ENCODE measurements at places on chromosomes 12 and 14.

GRCh38 chr14:52079239-52079959, 10.5 kb upstream of the NID2 start:
- no peak for DNase-seq

DNA sequence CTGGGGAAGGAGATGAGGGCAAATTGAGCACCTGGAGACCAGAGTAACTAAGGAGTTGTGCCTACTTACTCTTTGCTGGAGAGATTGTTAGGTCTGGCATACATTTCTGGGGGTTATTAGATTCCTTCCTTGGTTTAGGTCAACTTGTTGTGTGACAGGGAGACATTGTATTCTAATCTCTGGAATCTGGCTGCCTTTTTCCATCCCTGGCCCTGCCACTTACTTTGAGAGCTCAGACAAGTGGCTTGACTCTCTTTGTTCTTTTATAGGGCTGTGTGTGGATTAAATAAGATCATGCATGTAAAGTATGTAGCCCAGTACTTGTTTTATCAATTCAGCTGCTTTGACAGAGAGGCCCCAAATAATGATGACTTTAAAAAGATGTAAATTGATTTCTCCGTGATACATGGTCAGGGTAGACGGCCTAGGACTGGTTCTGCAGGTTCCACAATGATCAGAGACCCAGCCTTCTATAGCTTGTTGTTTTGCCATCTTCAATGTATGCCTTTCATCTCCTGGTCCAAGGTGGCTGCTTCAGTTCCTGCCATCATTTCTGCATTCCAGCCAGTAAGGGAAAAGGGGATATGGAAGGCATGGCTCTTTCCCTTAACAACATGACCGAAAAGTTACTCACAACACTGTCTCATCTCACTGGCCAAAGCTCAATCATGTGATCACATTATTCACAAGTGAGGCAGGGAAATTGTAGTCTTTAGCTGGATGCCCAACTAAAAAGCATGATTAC, 72.6 kb downstream of the CHST11 start:
- no peak for DNase-seq

DNA sequence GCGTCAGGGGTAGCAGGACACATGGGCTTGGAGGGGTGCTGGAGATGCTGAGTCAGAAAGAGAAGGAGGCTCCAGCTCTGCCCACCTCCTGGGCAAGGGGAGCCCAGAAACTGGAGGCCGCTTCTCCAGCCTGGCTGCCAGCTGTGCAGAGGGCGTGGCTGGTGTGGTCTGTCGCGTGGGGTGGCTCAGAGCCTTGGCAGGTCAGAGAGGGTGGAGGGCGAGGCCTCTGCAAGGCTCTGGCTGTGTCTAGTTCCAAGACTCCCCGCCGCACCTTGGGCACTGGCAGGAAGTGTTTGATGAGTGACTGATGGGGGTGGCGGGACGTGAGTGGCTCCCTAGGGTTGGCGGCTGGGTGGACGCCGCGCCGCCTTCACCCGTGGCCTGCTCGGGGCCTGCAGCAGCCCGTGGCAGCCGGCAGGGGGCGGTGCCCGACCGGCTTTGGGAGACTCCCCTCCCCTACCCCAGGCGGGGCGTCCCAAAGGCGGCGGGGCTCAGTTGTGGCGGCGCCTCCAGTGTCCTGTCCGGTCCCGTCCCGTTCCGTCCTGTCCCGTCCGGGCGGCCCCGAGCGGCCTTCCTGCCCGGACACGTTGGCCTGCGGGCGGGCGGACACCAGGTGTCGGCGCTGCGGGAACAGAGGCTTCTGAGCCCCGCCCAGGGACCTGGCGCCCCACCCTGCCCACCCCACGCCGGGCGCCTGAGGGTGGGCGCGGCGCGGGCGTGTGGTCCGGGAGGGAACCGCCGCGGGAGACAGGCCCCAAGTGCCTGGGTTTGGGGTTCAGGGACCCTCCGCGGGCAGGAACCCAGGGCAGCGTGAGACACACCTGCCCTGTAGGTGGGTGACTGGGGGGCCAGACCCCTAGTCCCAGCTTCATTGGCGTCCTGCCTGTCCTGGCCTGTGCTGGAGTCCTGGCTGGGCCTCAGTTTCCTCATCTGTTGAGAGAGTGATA, 39.7 kb downstream of the KRT80 start:
- DNase-seq, result peak; percentile 54

DNA sequence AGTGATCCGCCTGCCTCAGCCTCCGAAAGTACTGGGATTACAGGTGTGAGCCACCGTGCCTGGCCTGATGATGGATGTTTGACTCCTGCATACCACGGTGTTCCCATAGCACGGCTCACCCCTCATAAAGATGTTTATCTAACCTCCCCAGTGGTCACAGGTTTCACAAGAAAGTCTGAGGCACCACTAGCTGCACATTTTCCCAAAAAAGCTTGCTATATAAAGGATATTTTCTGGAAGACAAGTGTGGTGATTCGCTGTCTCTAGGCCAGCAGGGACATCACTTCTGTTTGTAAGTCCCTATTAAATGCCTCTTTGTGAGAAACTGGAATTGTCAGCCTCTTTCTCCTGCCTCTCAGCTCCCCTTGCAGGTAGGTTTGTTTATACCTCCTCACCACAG, 18.3 kb downstream of the PLEK2 start:
- no peak for DNase-seq

GRCh38 chr12:20643822-20644221, 51.3 kb upstream of the SLCO1C1 start:
- no peak for DNase-seq

DNA sequence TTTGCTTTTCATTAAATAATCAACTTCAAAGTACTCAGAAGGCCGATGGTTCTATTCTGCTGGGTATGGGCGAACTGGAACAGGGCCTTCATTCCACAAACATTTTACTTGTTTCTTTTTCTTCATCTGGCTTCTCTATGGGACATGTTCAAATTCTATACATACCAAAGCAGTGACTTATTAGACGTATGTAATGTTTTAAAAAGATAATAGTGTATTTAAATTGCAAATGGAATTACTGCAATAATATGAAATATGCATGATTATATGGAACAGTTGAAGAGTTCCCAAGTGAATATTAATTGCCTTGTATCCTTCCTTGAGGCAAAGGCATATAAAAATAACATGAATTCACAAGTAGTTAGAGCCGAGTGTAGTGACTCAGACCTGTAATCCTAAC, 75.5 kb downstream of the FAR2 start:
- DNase-seq, result no peak

GRCh38 chr14:71856199-71856919, 75.9 kb upstream of the RGS6 start:
- DNase-seq, result no peak

GRCh38 chr14:68854421-68854820, 61.6 kb upstream of the ZFP36L1 start:
- DNase-seq, result no peak

DNA sequence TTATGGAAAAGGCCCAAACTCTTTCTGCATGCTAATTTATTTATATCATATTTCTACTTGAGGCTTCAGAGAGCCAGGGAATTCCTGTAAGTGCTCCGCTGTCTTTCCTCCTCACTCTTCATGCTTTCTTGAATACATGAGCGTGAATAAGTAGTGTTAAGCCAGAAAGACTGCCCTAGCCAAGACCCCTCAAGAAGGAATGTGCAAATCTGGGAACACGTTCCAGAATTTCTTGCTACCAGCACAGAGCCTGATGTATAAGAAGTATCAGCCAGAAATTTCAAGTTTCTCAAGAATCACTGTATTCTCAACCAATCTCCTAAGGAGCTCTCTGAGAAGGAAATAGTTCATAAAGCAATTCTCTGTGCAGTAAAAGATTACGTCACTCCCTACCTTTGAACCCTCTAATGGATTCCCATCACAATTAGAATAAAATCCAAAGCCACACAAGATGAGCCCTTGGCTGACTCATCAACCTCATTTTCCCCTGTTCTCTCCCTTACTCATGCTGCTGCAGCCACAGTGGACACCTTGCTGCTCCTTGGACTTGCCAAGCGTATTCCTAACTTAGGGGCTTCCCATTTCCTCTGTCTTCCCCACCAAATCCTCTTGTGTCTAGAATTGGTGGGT, 6.9 kb upstream of the TSPAN8 start:
- peak; percentile 88 for DNase-seq

GRCh38 chr12:55043542-55043941, 23.8 kb downstream of the NEUROD4 start:
- no peak for DNase-seq

DNA sequence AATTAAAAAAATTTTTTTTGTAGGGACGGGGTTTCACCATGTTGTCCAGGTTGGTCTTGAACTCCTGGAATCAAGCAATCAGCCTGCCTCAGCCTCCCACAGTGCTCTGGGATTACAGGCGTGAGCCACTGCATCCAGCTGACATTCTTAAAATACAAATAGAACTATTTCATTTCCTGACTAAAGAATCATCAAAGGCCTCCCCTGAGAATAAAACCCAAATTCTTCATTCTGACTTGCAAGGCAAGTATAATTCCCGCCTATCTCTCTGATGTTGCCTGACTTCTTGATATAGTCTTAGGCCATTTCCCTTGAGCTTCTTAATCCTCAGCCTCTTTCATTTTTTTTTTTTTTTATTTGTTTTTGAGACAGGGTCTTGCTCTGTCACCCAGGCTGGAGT, 4.4 kb upstream of the BICD1 start:
- DNase-seq, result no peak

- DNase-seq, result peak; percentile 55
These were observed 164.5 kb downstream of the SLC38A4 start for GRCh38 chr12:46661110-46661845.

- DNase-seq, result peak; percentile 82
These were observed 18.0 kb upstream of the NT5DC3 start for GRCh38 chr12:103858953-103859601.

GRCh38 chr12:25615119-25615518, 62.0 kb upstream of the LMNTD1 start:
- DNase-seq, result peak; percentile 10

DNA sequence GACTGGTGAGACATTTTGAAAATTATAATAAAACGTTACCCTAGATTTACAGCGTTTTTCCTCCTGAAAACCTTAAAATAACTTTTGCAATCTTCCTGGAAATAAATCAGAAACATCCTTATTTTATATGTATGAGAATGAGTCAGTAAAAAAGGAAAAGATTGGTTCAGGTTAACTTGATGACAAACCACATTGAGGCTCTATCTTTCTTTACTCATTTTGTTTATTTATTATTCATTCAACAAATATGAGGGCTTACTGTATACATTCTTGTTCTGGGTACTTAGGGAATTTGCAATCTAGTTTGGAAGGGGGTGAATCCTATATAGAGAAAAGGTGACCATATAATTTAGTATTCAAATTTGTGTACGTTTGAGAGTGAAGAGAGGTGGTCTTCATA, 156.6 kb downstream of the UNC79 start:
- DNase-seq, result no peak

GRCh38 chr12:71475280-71475679, 35.7 kb downstream of the LGR5 start:
- DNase-seq, result no peak

DNA sequence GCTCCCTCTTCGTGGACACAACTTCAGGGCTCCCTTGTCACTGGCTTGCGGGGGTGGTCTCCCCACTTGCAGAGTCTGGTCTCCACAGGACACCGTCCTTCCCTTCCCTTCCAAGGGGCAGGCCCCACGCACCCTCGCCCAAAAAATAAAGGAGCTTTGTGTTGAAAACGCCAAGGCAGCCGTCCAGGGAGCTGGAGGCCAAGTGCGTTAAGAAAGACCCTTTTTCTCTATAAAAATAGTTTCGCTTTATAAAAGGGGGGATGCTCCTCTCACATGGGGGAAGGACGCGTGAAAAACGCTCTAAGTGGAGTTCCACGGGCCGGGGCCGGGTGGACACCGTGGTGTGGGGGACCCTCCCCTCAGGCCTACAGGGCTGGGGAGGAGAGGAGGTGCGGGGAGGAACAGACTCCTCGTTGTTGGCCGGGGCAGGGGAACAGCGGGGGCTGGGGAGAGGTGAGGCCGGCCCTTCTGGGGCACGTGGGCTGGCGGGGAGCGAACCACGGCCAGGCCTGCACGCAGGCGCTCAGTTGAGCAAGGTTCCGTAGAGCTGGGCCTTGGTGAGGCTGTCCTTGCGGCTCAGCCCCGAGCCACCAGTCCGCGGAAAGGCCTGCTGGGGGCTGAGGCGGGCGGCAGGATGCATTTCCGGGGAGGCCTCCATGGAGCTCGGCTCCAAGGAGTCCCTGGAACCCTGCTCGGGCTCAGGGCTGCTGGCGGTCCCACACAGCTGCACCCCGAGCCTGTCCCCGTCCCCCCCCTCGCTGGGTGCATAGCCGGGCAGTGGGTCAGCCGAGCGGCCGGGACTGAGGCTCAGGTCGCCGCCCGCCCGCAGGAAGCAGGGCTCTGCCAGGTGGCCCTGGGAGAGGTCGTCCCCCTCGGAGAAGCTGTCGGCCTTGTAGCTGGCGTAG, 49.5 kb downstream of the BEGAIN start:
- no peak for DNase-seq

- DNase-seq, result no peak
These were observed 4.3 kb downstream of the BICD1 start for GRCh38 chr12:32110942-32111341.

DNA sequence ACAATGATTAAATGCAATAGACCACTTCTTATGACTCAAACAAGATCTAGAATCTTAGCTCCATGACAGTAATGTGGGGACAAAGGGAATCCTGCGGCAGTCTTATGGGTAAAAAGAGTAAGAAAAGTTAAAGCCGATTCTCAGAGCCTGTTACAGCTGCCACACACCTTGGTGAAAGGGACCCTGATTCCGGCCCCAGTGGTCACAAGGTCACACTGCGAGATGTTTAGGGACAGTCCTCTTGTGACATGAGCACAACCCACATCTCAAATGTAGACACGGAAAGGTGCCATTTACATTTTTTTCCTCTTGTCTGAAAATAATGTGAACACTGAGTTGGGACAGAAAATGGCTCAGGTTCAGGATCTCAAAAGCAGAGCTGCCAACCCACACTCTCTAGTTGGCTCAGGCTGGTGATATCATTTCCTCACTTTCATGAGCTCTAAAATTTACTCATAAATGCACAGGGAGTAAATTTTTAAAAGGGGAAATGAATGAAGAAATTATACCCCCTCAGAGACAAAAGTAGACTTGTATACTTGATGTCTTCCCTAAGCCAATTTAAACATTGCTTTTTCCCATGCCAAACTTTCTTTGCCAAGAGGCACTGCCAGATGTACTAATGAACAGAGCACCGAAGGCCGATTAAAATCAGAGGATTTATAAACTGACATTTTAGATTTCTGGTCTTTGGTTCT, 113.1 kb upstream of the OVCH1 start:
- no peak for DNase-seq

DNA sequence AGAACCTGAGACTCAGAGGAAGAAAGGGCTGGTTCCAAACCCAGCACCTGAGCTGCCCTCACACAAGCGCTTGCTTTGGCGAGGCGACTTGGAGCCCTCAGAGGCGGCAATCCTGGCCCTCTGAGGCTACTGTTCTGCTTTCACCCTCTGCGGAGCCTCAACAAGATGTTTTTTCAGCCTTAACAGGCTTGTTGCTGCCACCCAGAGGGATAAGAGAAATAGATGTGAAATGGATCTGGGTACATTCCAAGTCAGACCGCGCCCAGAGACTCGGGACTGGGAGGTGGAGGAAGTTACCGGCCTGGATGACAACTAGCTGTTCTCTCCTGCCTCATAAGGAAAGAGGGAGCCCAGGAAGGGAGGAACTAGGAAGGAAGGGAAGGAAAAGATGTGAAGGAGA, 89.6 kb downstream of the TTC7B start:
- DNase-seq, result peak; percentile 54

All from large intestine (tissue), 12 donors.